CD4-positive, alpha-beta T cell treated with Interleukin-6 for 4 hours (primary cell): ENCODE measurements at places on chromosomes 13 and 19.

DNA sequence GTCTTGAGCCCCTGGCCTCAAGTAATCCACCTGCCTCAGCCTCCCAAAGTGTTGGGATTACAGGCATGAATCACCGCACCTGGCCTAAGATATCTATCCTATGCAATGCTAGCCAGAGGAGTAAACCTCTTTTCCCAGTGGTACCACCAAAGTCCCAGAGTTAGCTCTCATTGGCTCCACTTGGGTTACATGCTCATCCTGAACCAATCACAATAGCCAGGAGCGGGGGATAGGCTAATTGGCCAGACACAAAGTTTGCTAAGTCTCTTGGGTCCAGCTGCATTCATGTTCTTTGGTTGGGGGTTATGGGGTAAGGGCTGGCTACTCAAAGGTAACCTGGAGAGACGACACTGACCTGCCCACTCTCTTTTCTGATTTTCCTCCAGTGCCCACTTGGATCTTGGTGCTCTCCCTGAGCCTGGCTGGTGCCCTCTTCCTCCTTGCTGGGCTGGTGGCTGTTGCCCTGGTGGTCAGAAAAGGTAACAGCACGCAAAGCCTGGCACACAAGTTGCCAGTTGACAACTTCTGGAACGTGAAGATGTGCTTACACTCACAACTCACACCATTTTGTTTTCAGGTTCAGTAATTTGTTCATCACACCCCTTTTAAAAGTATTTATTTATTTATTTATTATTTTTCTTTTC lies 7.8 kb downstream of the C19orf38 start:
- DNase-seq: peak; percentile 30

DNA sequence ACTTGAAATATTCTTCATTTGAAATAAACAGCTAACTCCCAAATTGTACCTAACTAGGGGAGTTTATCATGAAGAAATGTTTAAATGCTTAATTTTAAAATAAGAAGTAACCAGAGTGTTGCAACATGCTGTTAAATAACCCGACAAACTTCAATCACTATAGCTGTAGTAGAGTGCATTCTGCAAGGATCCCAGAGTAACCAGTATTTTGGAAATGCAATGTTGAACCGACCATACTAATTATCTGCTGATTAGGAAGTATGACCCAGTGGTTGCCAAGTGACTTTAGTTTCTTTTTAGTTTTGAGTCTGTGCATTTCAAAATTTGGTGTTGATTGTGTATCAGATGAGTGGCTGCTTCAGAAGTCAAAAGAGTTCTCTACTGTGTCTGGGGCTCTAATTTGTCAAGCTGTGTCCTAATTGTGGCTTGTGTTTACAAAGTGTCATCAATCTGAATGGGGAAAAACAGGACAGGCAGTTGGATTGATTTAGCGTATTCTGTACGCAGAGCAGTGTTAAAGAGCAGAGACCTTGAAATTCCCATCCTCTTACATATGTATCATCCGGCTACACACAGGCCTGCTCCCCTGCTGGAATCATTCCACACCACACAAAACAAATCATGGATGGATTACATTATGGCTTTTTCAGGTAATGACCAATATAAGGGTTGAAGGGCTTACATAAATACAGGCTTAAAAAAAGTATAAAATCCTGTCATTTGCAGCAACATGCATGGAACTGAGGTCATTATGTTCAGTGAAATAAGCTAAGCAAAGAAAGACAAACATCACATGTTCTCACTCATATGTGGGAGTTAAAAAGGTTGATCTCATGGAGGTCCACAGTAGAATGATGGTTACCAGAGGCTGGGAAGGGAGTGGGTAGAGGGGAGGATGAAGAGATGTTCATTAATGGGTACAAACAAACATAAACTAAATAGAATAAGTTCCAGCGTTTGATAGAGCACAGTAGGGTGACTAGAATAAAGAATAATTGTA lies 351.5 kb downstream of the KLF12 start:
- no peak for DNase-seq

- DNase-seq: no peak
Measured at GRCh38 chr19:41535029-41535622, 40.8 kb upstream of the CEACAM21 start.

- no peak for DNase-seq
Measured at GRCh38 chr13:111947026-111947810, 119.7 kb upstream of the SOX1 start.

DNA sequence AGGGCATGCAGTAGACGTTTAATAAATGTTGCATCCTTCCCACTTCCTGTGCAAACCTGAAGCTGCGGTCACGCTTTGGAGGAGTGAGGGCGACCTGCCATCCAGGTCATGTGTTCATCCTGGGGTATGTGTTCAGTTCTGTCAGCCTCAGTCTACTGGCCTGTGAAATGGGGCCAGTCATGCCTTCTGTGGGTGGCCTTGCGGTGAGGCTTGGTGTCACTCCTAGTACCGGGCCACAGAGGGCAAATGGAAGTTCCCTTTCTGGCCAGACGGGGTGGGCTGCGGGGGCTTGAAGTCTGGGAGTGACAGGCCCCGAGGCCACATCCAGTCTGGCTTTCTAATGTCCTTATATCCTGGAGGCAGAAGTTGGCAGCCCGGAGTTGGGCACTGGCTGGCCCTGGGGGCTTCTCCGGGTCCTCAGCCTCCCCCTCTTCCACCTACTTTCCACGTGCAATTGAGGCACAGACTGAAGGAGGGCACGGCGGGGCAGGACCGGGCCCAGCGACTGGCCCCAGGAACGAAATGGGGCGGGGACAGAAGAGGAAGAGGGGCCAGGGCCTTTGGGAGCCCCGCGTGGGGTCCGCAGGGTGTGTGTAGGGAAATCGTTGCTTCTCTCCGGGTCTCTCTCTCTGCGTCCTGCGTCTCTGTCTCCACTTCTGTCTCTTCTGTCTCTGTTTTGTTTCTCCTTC lies 11.1 kb downstream of the PDE4A start:
- DNase-seq: peak; percentile 42

DNA sequence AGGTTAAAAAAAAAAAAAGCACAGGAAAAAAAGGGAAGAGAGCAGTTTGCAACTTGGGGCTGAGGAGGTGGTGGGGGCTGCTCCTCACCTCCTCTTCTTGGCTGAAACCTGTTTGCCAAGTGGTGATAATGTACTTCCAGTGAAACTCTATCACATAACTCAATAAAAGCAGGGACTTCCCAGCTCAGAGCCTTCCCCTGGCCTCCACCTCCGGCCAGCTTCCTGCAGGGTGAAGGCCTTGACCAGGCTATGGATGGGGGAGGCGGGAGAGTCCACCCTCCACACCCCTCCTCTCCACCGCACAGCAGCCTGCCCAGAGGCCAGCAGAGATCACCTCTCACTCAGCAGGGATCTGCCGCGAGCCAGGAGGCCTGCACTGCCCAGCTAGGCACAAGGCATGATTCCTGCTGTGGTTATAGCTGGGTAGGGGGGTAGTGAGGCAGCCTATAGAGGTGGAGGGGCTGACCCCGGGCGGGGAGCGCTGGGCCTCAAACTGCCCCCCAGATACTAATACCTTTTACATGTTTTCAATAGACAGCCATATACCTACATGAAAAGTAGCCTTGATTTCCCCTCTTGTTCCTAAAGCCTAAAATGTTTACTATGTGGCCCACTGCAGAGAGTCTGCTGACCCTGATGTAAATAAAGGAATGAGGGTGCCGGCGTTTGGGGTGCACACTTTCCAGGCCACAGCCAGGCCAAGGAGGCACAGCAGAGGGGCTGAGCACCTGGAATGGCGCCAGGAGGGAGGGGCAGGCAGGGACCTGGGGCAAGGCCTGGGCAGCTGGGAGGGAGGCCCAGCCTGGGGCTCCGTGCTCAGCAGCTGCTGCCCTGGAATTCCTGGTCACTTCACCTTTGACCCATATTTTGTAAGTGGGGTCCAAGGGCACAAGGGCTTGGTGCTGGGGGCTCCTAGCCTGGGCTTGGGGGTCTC lies 10.3 kb downstream of the ZNF787 start:
- no peak for DNase-seq
